ENCODE measurements at places on chromosomes 5 and 9.

GRCh38 chr5:8291641-8292040, 422.7 kb downstream of the MTRR start:
- DNase-seq = no peak

GRCh38 chr5:179275381-179275878, 69.8 kb downstream of the ADAMTS2 start:
- DNase-seq = no peak

DNA sequence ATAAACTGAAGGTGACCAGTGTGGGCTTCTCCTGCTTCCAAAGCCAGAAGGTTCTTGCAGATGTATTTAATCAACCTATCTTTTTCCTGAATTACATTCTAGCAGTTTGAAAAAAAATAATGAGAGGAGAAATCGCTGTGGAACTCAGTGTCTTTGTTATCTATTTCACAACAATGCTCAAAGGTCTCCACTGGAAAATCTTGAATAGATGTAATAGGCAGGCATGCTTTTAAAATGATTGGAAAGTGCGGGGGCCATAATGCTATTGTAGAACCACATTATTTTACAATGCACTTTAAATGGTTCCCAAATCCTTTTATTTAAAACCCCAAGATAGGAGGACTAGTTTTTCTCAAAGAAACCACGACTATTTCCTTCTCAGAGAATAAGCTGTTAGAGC, 23.3 kb downstream of the ENC1 start:
- no peak for DNase-seq

- no peak for DNase-seq
These were observed 7.2 kb downstream of the CYFIP2 start for GRCh38 chr5:157273131-157273556.
